H1 (cell line): ENCODE measurements at places on chromosomes 6 and 20. TPM values are rescaled to one million over a fixed set of nuclear protein-coding genes. Genes with fewer than 3 reads are reported as not detected.

Gene ID4
- total RNA-seq, result 8.3 and 8.8 TPM in 2 replicates

Gene ZNF311
- total RNA-seq, result 4.2 and 4.3 TPM in 2 replicates

Gene MCHR2
- not detected in 2 replicates for total RNA-seq

Gene PPP1R14C
- total RNA-seq, result 0.25 and 0.61 TPM in 2 replicates

Gene ASIP
- total RNA-seq, result not detected in 2 replicates

Gene OR2J1
- total RNA-seq, result not detected in 2 replicates

Gene BLCAP
- total RNA-seq, result 51.1 and 60.3 TPM in 2 replicates

Gene SMIM29
- 7.0 and 7.5 TPM in 2 replicates for total RNA-seq

DNA sequence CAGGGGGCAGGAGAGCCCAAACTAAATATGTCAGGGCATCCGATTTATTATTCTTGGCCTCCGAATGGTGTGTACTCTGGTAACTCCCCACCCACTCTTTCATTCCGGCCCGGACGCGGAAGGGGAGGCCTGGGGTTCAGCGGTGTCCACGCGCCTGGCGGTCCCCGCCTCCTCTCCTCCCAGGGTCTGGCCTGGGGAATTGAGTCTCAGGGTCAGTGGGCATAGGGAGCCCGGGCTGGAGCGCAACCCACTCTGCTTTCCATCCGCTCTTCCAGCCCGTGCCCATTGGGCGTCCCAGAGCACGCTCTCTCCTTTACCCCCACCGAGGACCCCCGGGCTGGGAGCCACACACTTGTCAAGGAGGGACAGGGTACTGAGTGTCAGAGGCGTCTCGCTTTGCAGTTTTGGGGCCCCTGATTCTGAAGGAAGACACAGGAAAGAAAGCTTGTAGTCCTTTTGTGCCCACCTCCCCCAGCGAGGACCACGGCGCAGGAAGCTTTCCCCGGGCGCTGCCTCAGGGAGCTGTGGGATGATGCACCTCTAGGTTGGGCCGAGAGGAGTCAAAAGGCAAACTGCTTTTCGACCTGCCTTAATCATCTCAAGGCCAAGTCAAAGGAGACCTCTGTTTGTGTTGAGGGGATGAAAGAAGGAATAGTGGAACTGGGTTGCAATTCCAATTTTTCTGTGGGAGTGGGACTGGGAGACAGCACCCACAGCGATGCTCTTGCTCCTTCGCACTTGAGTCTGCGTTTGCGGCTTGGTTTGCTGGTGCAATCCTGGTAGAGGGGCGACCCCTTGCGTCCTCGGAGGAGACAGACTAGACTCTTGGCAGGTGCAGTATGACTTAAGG, 2.5 kb downstream of the RSPO3 start:
- peaks cover 16% of the 10 kb centered on the region for H3K4me1 ChIP-seq
- peak overlapping the region; percentile 77 for H3K4me3 ChIP-seq
- H3K27me3 ChIP-seq, result peaks cover 41% of the 10 kb centered on the region
- peak; percentile 89 for DNase-seq
- H3K27ac ChIP-seq, result no peak overlapping the region

GRCh38 chr6:145309842-145310535, 425.3 kb downstream of the EPM2A start:
- no peak for DNase-seq
- H3K36me3 ChIP-seq, result no peaks in the 10 kb centered on the region
- H3K4me3 ChIP-seq, result no peak overlapping the region
- H3K27ac ChIP-seq, result no peak overlapping the region
- no peaks in the 10 kb centered on the region for H3K27me3 ChIP-seq
- H3K4me1 ChIP-seq, result no peaks in the 10 kb centered on the region

DNA sequence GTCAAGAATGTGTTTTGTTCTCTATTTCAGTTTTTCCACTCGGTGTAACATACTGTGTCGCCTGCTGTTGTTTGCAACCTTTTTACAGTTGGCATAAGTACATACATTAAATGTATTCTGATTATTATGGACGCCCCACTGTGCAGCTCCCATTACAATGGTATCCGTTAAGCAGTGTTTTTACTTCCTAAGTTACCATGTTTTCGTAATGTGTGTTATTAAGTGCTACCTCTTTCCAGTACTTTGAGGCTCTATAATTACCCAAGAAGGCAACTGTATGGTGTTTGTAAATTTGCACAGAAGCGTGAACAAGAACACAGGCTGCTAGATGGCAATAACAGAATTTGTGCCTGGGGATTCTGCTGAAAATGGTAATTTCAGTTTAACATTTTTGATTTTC, 568.0 kb upstream of the MARCKS start:
- H3K27me3 ChIP-seq, result no peaks in the 10 kb centered on the region
- H3K4me3 ChIP-seq, result no peak overlapping the region
- no peaks in the 10 kb centered on the region for H3K4me1 ChIP-seq
- no peak for DNase-seq
- H3K36me3 ChIP-seq, result no peaks in the 10 kb centered on the region

GRCh38 chr6:135992739-135993138, 141.2 kb downstream of the PDE7B start:
- H3K27ac ChIP-seq, result no peak overlapping the region
- H3K4me1 ChIP-seq, result no peaks in the 10 kb centered on the region
- no peaks in the 10 kb centered on the region for H3K27me3 ChIP-seq
- no peaks in the 10 kb centered on the region for H3K36me3 ChIP-seq

DNA sequence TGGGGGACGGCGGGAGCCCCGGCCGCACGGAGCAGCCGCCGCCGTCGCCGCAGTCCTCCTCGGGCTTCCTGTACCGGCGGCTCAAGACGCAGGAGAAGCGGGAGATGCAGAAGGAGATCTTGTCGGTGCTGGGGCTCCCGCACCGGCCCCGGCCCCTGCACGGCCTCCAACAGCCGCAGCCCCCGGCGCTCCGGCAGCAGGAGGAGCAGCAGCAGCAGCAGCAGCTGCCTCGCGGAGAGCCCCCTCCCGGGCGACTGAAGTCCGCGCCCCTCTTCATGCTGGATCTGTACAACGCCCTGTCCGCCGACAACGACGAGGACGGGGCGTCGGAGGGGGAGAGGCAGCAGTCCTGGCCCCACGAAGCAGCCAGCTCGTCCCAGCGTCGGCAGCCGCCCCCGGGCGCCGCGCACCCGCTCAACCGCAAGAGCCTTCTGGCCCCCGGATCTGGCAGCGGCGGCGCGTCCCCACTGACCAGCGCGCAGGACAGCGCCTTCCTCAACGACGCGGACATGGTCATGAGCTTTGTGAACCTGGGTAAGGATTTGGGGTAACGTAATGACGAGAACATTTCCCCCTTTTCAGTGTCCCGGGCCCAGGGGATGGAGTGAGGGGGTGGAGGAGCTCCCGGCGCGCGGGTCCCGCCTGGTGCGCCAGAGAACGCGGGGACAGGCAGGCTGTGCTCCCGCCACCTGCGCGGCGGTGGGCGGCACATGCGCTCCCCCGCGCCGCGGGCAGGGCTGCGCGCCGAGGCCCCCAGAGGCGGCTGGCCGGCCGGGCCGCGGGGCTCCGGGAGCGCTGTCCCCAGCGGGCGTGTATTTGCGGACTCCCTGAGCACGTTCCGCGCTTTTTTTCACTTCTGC, 1.4 kb downstream of the BMP6 start:
- H3K4me3 ChIP-seq, result peak overlapping the region; percentile 49
- peaks cover 56% of the 10 kb centered on the region for H3K27me3 ChIP-seq
- H3K4me1 ChIP-seq, result peaks cover 20% of the 10 kb centered on the region
- no peak for DNase-seq
- H3K27ac ChIP-seq, result no peak overlapping the region

- H3K27ac ChIP-seq, result no peak overlapping the region
- DNase-seq, result no peak
- H3K27me3 ChIP-seq, result no peaks in the 10 kb centered on the region
- no peak overlapping the region for H3K4me3 ChIP-seq
These were observed 378.5 kb upstream of the TSHZ2 start for GRCh38 chr20:52593654-52594053.

DNA sequence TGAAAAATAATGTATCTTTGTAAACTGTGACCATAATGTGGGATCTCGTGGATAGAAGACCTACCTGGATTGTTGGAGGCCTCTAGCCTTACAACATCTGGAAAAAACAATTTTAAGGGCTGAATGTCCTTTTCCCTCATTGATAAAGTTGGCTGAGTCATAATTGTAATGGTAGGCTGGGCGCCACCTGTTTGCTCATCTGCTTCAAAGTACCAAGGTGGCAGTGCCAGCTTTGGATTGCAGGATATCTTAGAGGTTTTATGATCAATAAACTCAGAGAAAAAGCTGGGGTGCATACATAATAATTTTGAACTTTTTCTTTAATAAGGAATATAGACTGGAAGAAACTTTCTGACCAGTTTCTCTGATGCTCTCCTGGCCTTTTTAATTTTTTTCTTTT, 653.4 kb downstream of the MMUT start:
- DNase-seq, result no peak
- H3K4me1 ChIP-seq, result no peaks in the 10 kb centered on the region
- H3K4me3 ChIP-seq, result no peak overlapping the region
- H3K36me3 ChIP-seq, result no peaks in the 10 kb centered on the region
- H3K27me3 ChIP-seq, result no peaks in the 10 kb centered on the region

DNA sequence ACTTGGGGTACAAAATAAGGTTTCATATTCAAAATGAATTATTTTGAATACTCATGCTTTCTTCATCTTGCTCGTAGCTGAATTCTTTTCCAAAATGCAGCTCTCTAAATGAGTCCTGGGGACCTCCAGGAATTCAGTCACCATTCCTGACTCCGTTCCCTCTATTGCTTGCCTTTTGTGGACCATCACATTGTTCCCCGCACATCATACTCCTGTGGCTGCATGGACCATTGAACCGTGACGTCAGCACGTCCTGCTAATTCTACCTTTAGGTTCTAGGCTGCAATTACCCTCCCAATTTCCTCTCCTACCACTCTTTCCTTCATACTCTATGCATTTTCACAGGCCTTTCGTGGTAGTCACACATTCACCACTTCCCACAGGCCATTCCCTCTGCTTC, 173.1 kb upstream of the ID4 start:
- H3K27me3 ChIP-seq, result no peaks in the 10 kb centered on the region
- peak overlapping the region; percentile 3; the same call in 1 of the 2 replicates for H3K27ac ChIP-seq
- H3K36me3 ChIP-seq, result no peaks in the 10 kb centered on the region
- DNase-seq, result no peak
- H3K4me1 ChIP-seq, result peaks cover 23% of the 10 kb centered on the region

DNA sequence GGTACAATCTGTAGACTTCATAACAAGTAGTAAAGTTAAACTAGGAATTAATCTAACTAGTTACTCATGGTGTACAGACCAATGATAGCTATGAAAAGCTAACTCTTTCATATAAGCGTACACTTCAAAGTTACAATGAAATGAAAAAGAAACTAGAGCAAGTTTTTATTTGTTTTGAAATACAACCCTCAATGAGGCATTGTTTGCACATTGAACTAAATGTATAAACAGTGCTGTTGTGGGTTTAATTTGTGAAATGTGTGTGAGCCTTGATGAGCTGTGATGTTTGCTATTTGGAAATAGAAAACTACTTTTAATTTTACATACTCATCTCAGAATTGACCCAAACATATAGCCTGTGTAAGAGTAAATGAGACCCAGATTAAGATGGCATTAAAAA, 11.1 kb upstream of the EYA4 start:
- H3K4me1 ChIP-seq, result no peaks in the 10 kb centered on the region
- no peaks in the 10 kb centered on the region for H3K36me3 ChIP-seq
- no peaks in the 10 kb centered on the region for H3K27me3 ChIP-seq

DNA sequence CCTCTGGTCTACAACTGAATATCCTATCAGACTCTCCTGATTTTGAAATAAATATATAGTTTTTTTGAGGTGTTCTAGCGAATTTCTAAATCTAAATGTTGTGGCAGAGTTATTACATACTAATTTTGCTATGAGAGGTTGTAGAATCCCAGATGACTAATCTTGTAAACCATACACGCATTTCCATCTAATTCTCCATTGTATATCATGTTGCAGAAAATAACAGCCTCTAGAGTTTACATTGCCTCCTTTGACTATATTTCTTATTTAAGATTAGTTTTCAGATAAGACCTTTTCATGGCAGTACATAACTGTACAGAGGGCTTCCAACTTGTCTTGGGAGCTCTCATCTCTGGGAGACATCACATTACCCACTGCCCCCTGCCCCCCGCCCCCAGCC, 22.9 kb downstream of the PTPN1 start:
- H3K27ac ChIP-seq, result no peak overlapping the region
- no peaks in the 10 kb centered on the region for H3K27me3 ChIP-seq
- no peaks in the 10 kb centered on the region for H3K4me1 ChIP-seq
- H3K36me3 ChIP-seq, result no peaks in the 10 kb centered on the region

- DNase-seq, result no peak
- H3K36me3 ChIP-seq, result peaks cover 3% of the 10 kb centered on the region; the same call in 1 of the 2 replicates
- H3K4me3 ChIP-seq, result no peak overlapping the region
- H3K27ac ChIP-seq, result no peak overlapping the region
- H3K4me1 ChIP-seq, result peaks cover 8% of the 10 kb centered on the region
These were observed 9.8 kb downstream of the PI16 start for GRCh38 chr6:36964349-36964748.
